T-helper 1 cell (primary cell): ENCODE measurements at places on chromosomes 6 and 20.

DNA sequence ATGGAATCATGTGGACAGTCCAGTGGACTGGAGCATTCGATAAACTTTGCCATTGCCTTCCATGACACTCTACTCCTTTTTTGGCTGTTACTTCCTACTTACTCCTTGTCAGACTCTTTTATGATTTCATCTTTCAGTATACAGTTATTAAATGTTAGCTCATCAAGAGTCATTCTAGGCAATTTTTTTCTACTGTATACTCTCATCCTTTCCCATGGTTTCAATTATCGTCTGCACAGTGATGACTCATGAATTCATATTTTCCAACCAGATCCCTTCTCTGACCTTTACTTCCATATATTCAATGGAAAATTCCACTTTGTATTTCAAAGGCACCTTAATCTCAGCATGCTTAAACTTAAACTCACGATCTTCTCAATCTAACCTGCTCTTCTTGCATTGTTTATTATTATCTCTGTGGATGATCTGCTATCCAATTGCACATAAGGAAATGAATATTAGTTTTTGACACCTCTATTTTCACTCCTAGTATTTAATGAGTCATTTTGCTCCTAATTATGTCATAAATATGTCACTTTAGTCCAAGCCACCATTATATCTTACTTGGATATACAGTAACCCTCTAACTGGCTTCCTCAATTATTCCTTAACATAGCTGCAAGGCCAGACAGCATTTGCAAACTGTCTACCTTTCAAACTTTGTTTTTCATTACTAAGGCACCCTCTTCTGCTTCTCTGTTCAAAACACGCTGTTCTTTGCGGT lies 427.5 kb downstream of the PHF3 start:
- DNase-seq, result no peak

DNA sequence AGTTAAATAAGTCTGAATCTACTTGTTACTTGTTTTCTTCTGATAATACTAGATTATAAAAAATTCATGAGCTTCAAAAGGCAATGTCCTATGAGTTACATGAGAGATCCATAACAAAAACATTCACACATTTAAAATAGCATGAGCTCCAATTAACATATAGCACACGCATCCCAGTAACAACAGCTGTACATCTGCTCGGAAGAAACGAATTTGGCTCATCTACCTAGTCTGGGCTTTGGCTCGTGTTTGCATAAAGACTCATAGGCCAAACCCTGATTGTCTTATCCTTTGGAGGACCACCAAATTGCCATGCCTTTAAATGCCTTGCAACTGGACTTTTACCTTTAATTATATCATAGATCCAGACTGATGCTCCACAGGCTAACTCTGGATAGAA lies 259.7 kb upstream of the CHD6 start:
- DNase-seq, result no peak

GRCh38 chr6:71224011-71224410 lies 64.6 kb upstream of the OGFRL1 start:
- DNase-seq, result no peak

DNA sequence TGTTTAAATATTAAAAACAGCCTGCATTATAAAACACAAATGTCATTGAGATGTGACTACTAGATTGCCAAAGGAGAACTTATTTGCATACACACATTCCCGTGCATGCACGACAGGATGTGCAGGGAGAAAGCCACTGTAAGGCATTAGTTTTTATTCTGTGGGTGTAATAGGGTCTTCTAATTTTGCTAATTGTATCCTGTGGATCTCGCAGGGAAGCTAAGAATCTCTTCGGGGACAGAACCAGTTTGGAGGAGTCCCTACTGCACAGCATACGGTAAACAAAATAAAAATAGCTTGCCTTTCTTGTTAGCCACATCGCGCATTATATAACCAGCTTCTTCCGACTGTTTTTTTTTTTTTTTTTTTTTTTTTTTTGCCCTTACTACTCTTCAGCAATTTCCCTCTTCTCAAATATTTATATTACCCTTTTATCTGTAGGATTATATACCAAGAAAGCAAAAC lies 2.0 kb downstream of the ATXN1 start:
- DNase-seq, result no peak

- DNase-seq, result no peak
Measured at GRCh38 chr6:46053039-46053933, 37.6 kb upstream of the CLIC5 start.

DNA sequence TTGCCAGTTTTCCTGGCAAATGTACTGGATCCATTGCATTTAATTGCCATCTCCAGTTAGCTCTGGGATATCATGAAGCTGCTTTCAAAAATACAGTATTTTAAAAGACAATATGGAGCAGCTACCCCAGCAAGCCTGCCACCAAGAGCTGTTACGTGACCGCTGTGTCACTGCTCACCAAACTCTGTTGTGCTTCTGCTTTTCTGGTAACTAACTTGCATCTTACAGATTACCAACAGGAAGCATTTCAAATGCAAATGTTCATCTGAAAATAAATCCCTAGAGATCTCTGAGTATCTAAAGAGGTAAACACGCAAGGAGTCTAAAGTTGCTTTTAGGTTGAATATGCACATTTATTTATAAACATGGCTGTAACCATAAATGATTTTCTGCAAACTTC lies 1008.3 kb downstream of the KIF16B start:
- no peak for DNase-seq

- no peak for DNase-seq
Measured at GRCh38 chr6:40194447-40195170, 260.3 kb upstream of the MOCS1 start.

DNA sequence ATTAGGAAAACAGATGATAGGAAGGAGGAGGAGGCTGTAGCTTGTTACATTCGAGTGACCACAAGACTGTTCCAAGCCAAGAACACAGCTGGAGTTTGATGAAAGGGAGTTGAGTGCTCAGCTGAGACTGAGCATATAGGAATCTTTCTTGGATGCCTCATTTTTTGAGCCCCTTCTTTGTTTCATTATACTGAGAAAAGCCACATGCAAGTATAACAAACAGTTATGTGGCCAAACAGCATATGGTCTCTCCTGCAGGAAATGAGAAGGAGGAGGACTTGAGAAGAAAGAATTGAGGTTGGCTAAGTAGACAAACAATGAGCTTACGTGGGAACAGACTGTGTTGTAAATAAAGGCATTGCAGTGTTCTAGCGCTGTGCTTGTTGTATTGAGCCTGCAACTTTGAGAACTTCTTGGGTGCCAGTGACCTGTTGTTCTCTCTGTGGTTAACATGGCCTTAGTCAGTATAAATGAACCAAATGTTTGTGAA lies 78.3 kb downstream of the AKAP7 start:
- no peak for DNase-seq

- no peak for DNase-seq
Measured at GRCh38 chr20:35172434-35172806, 548 bp downstream of the PROCR start.

DNA sequence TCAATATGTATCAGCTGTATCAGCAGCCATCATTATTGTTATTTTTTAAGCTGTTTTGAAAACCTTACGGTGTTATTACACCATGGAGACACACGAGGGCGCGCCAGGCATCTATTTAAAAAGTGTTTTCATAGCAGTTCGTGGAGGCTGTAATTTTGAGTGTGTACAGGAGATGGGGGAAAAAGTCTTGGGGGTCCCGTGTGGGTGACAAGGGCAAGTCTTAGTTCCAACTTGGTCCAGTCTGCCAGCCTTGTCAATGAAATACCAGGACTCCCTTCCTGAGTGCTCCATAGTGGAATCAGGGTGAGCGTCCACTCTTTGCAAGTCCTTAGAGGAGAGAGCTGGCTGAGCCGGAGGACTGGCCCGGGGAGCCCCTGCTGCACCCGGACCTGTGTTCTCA lies 43.3 kb downstream of the SLC2A10 start:
- no peak for DNase-seq

DNA sequence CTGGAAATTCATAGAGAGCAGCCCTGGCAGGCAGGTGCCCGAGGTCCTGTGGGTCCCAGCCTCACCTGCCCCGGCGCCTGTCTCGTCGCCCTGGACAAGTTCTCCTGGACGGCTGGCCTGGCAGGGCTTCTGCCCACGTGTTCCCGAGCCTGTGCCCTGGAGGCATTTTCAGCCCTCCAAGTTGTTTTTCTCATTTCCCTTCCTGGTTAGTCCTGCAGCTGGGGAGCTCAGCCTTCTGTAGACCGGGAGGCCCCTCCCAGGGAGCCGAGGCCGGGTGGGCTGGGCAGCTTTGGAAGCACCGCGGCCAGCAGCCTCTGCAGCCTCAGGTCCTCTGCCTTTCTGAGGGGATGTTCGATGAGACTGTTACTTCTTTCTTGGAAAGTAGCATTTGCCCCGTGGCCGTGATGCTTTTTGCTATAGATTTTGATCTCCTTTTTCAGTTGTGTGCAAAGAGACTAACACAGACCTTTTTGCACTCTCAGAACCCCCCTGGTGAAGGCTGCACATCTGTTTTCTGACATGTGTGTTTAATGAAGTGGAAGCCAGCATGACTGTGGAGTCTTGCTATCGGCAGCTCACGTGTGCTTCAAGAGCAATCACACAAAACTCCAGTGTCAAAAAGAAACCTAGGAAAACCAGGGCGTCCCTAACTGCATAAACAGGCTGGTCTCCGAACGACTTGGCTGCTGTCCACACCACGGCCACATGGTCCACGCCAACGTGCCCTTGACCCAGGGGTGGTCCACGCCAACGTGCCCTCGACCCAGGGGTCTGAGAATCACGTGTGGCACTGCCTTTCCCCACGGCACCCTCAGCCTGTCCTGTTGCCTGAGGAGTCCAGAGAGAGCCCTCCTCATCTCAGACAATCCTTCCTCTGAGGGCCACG lies 207.5 kb downstream of the SMOC2 start:
- DNase-seq, result no peak

DNA sequence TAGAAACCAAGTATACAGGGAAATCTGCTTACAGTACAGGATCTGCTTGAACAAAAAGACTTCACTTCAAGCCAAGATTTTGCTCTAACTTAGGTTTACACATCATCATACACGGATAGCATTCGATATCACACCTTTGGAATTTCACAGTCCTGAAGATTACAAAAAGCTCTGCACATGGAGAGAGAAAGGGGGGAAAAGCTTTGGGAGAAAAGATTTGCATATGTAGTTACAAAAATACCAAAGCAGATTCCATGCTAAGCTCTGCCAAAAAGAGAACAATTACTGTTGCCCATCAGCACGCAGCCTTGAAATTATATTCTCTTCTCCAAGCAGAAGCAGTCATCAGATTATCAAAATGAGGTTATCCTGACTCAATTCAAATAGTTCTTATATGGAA lies 62.0 kb downstream of the HIVEP2 start:
- no peak for DNase-seq

DNA sequence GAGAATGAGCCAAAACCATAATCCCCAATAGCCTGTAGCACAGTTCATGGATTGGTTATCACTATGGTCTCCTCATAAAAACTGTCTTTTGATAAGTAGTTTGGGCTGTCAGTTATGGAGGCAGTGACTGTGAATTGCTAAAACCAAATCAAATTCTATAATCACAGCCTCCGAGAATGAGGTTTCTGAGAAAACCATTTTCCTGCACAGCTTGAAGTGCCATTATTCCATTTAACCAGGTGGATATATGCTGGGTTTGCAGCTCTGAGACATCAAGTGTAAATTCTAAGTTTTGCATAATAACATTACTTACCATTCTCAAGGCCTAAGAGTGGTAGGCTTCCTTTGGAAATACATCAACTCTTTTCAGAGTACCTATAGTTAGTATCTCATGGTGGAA lies 485.4 kb downstream of the FRK start:
- DNase-seq, result no peak

GRCh38 chr6:147065786-147066185 lies 138.4 kb upstream of the STXBP5 start:
- DNase-seq, result no peak

GRCh38 chr6:146650799-146651481 lies 52.2 kb downstream of the ADGB start:
- no peak for DNase-seq

- DNase-seq, result no peak
Measured at GRCh38 chr6:166726201-166726600, 99.2 kb upstream of the RPS6KA2 start.

DNA sequence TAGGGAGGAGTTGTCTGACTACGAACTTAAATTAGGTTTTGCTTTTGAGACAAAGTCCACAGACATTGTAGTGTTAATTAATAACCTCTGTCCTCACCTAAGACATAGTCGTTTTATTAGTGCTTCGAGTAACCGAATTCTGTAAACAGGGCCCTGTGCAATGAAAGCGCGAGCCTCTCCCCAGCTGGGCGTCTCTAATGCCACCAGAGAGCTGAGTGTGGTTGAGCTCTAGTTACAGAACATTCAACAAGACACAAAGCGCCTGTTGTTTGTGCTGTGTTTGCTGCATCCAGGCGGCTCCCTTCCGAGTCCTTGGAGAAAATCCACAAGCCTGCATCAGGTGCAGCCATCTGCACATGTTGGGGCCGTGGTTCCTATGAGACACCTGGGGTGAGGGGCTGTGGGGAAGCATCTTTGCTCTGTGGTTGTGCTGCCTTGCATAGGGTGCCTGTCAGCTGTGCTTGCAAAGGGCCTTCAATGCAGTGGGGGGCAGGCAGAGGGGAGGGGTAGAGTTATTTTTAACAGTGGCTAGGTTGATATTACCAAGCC lies 63.9 kb downstream of the CD164 start:
- no peak for DNase-seq

DNA sequence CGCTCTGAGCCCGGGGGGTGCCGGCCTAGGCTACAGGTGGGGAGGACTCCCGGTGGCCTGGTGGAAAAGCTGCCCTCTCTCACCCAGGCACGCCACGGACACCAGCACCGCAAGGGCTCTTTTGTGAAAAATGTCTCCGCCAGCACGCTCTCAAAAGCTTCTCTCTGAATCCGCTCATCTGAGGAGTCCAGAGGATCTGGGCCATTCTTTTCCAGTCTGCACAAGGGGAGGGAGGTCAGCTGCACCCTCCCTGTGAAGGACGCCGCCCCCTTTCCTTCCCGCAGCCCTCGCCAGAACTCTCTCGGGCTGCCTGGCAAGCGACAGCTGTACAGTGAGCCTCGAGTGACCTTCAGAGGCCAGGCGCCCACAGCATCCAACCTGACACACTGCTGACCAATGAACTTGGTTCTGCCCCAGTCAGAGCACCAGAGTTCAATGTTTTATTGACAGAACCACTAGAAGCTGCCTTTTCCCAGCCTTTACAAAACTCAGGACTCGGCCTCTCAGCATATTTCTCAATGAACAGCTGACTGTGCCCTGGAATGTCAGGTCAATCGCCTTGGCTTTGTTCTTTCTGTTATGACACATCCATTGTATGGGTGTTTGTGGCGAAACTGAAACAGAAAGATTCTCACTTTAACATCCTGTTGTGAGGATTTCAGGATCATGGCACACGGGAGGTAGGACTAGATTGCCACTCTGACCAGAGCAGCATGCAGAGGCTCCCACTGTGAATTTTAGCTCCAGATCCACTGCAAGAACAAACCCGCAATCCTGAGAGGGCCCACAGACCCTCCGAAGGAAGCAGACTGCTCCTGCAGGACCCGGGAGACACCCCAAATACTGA lies 26.7 kb downstream of the SERPINB9 start:
- DNase-seq, result no peak
